NB4 (cell line): ENCODE measurements at places on chromosomes 5 and 9.
A peak's percentile ranks its signal among the peaks of the same experiment; 100 is the strongest.

DNA sequence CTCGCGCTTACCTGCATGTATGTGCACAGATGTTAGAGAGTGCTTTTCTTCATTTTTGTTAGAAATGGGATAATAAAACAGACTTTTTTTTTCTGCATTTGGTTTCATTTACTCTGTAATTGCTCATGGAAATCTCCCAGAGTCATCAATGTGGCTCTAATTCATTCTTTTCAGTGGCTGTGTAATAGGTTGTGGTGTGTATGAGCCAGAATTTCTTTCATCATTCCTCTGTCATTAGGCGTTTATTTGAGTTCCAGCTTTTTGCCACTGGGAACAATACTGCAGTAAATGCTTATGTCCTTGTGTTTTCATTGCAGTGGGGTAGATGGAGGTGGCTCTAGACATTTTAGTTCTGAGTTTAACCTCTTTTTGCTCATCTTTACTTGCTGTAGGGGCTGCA lies 118.9 kb downstream of the NXNL2 start:
- no peak for DNase-seq

DNA sequence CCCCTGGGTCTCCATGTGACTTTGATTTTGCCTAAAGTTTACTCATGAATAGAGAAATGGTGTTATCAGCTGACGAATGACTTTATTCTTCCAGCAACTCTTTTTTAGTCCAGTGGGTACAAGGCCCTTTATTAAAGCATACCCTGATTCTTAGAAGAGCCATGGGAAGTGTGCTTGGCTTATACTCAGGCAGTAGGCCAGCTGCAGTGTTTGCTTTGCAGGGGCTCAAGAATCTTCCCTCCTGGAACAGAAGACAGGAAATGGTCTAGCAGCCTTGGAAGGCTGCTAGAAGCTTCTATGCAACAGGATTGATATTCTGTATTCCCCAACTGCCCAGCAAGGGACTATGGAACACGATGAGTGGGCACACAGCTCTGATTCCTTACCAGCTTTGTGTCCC lies 73.4 kb upstream of the PLPP6 start:
- DNase-seq, result no peak

GRCh38 chr9:17636349-17636748 lies 57.5 kb downstream of the SH3GL2 start:
- DNase-seq, result no peak

DNA sequence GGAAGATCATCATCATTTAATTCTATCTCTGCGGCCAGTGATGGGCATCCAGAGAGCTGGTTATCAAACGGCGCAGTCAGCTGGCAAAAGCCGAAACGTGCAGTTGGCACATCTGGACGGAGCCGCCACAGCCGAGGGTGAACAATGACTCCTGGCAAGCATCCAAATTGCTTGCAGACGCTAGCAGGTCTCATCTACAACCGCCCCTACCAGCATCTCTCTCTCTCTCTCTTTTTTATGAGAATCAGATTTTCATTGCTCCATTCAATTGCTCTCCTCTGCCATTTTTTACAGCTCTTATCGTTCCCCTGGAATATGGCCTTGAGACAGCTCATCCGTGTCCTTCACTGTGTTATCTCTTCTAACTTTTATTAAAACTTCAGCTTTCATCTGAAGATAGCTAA lies 165.2 kb downstream of the MAPKAP1 start:
- DNase-seq, result no peak

GRCh38 chr9:25254051-25254450 lies 424.2 kb downstream of the TUSC1 start:
- no peak for DNase-seq

DNA sequence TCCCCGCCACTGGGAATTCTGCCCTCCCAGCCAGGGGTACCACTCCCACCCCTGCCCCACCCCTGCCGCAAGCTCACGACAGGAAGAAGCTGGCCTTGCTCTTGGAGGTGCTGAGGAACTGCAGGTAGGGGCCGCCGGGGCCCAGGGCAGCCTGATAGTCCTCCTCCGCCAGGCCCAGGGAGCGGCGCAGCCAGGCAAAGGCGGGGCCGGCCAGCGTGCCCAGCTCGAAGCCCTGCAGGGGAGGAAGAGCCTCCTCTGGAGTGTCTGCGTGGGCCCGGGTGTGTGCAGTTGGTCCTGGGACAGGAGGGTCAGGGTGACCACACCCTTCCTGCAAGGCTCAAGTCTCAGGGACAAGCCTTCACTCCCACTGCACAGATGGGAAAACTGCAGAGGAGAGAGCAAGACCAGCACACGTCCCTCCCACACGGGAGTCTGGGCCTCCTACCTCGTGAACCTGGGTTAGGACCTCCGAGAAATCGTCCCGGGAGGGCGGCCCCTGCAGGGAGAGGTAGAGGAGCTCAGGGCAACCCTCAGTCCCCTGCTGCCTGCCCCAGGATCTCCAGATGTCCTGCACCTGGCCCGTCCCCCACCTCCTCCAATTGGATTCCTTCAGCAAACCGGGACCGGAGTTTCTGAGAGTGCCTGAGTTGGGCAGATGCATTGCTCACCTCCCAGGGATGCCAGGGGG lies 2.4 kb downstream of the PIP5KL1 start:
- no peak for DNase-seq

DNA sequence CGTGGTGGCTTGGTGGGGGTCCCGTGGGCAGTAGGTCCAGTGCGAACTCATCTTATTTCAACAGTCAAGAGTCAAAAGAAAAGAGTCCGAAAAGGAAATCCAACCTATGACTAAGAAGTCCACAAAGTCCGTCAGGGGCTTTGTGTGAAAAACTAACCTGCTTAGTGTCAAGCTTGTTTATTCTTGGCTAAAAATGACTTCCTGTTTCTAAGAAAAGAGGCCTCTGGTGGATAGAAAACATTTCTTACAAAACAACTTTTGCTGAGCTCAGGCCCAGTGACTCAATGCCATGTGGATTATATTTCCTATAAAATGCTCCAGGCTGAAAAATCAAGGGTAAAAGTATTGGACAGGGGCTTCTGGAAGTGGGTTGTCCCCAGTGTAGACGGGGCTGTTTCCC lies 105.9 kb downstream of the GADD45G start:
- DNase-seq, result peak; percentile 41

DNA sequence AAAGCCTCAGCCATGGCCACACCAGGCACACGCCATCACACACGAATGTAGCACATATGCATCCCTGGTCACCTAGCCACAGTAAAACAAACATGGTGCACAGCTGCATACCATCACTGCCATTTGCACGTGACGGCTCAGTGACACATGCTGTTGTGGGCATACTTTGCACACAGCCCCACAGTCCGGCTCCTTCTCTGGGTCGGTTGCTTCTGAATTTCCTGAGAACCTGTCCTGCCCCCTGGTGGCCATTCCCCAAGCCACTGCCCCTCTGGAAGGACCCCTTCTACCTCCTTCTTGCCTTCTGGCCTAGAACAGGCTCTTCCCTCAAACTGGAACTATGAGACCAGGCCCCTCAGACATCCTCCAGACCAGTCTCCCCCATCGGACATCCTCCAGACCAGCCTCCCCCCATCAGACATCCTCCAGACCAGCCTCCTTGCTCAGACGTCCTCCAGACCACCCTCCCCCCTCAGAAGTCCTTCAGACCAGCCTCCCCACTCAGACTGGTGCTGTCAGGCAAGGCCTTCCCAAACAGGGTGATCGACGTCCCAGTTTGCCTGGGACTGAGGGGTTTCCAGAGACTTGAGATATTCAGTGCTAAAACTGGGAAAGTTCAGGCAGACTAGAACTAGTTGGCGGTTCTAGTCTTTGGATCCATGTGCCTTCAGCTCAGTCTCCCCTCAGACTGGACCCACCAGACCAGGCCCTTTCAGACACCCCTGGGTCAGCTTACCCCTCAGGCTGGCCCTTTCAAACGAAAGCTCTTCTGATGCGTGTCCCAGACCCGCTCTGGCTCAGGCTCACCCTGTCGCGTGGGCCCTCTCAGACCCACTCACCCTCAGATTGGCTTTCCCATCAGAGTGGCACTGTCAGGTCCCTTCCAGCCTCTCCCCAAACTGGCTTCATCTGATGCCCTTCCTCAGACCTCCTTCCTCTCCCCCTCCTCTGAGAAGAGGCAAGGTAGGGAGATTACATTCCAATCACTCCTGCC lies 24.3 kb upstream of the ENHO start:
- DNase-seq, result peak; percentile 83

DNA sequence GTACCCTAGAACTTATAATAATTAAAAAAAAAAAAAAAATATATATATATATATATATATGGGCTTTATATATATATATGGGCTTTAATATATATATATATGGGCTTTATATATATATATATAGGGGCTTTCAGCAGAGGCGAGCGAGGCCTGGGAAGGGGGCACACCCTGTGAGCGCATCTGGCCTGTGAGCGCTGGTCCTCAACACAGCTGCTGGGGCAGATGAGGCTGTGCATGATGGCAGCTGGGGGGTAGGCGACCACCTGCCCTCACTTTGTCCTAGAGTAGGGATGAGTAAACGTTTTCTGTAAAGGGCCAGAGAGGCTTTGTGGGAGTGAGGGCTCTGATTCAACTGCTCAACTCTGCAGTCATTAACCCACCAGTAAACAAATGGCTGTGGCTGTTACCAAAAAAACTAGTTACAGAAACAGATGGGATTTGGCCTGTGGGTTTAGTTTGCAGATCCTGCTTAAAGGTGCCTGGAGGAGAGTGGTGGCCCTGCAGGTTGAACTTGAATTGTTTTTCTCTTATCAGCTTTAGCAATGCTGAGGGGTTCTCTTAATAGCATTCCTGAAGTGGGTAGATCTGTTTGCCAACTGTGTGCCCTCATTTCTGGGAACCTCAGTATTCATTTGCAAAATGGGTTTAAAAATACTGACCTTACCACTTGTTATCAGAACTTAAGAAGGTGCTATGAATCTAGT lies 88.1 kb upstream of the EPB41L4B start:
- DNase-seq, result no peak

DNA sequence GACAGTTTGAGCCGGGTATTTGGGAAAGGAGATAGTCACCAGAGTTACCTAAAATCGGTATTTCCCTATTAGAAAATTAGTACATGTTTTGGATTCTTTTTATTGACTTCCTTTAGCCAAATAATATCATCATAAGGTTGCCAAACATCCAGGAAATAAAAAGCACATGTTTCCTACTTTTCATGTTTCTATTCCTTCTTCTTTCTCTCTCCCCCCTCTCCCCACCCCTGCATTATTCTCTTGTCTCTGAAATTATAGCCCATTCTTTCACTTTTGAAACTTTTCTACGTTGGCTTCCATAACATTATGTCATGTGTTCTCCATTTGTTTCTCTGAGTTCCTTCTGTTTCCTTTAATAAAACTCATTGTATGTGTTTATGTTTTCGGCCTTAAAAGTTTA lies 161.9 kb downstream of the ALDH1A1 start:
- no peak for DNase-seq

GRCh38 chr5:128228008-128228407 lies 144.4 kb downstream of the SLC12A2 start:
- DNase-seq, result peak; percentile 39

GRCh38 chr5:181050016-181050415 lies 9.9 kb downstream of the BTNL9 start:
- DNase-seq, result no peak

DNA sequence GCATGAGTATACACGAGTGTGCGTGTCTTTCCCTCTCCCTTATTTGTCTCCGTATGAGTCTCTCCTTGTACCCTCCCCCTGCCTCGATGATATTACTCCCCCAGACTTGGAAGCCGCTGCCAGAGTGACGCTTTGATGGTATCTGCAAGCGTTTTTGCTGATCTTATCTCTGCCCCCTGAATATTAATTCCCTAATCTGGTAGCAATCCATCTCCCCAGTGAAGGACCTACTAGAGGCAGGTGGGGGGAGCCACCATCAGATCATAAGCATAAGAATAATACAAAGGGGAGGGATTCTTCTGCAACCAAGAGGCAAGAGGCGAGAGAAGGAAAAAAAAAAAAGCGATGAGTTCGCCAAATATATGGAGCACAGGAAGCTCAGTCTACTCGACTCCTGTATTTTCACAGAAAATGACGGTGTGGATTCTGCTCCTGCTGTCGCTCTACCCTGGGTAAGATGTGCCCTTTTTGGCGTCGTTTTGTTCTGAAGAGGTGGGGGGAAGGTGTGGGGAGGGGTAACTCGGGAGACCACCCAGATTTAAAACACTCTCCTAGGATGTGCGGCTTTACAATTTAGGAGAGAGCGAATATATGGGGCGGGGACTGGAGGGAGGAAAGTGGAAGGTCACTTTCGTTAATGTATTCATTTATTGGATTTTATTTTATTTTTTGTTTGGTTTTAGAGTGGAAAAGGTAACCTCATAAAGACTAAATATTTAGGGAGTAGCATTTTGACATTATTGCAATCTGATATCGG lies at the start of gene GABRG2:
TSS of gene GABRG2 (plus strand) at position 119 of the 757 bp plus-strand sequence. CDS start at position 346, 227 bp downstream.
- DNase-seq, result no peak

GRCh38 chr5:141573489-141574121 lies 45.2 kb downstream of the DIAPH1 start:
- DNase-seq, result no peak

- no peak for DNase-seq
Measured at GRCh38 chr5:179417016-179417415, 71.8 kb upstream of the ADAMTS2 start.

GRCh38 chr5:142110046-142110531 lies 1.5 kb downstream of the NDFIP1 start:
- peak; percentile 68 for DNase-seq

DNA sequence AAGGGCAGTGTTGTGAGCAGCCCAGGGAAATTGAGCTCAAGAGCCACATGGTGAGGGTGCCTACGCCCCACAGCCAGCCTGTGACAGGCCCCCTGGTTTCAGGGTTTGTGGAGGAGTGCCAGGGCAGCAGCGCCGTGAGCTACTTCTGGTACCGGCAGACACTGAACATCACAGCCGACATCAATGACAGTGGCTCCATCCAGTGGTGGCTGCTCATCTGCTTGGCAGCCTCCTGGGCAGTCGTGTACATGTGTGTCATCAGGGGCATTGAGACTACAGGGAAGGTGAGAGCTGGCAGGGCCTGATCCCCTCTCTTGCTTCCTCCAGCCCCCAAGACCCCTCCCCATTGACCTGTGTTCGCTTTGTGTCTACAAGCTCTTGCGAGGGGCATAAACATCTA lies 10.2 kb downstream of the SLC6A18 start:
- no peak for DNase-seq

DNA sequence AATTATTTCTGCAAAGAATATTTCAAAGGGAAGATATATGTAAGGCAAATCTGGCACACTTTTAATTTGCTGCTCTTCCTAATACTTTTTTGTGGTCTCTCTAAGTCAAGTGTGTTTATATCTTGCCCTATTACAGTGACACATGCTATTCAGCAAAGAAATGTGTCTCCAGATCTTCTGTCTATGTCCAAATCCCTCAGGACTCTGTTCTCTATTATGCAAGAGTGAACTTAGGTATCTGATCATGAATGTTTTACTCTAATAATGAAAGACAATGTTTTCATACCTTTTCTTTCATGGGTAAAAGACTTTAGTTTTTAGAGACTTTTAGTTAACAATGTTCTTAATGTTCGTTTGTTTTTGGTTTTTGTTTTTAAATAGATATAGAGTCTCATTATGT lies 255.4 kb upstream of the DAB2 start:
- DNase-seq, result no peak

GRCh38 chr9:91340395-91340967 lies 21.2 kb downstream of the AUH start:
- no peak for DNase-seq
